ENCODE measurements at places on chromosomes 16 and 17.
A peak's percentile ranks its signal among the peaks of the same experiment; 100 is the strongest.

- no peak for DNase-seq
These were observed 13.6 kb downstream of the CCDC92B start for GRCh38 chr17:2735896-2736295.

- DNase-seq, result no peak
These were observed 51.4 kb downstream of the WSB1 start for GRCh38 chr17:27345141-27345904.

GRCh38 chr17:70024253-70024652 is 50.8 kb upstream of the KCNJ16 start:
- DNase-seq, result no peak

DNA sequence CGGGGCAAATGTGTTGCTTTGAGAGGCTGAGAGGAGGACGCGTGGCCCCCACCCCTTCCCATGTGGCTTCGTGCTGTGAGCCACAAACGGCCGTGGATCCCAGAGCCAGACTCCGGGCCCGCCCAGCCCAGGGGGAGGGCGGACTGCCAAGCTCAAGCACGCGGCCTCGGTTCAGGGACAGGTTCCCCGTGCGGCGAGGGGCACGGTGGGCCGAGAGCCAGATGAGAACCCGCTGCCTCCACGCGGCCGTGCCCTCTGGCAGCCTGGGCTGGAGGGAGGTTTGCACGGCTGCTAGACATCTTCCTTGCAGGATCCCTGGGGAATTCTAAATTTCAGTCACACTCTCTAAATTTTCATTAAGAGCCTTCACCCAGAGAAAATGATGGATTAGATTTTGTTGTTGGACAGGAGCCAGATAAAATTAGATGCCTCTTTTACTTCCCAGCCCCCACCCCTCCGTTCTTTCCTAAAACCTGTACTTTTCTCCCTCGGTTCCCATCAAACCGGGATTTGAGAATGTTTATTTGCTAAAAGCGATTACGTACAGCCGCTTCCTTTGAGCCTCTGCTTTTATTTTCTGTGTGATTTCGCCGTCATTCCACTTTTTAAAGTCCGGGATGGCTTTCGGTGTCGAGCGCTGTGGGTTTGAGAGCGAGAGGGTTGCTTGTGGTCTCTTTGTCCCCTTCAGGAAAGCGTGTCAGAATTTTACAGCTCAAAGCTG is 25.0 kb upstream of the GNG13 start:
- DNase-seq, result no peak

GRCh38 chr16:29837841-29838240 is 17.6 kb downstream of the MVP start:
- no peak for DNase-seq

GRCh38 chr16:927931-928330 is 42.9 kb downstream of the LMF1 start:
- no peak for DNase-seq

DNA sequence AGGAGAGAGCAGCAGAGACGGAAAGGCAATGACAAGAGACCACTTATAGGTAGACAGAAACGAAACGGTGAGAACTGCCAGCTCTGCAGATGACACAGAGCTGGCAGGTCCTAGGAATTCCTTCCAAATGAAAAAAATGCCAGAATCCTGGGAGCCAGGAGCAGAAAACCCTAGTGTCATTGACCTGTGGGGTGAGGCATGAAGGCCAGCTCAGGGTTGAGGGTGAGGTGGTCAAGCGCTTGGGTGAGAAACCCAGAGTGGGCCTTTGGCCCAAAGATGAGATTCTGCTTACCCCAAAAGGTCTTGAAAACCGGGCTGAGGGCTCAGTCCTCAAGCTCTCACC is 9.2 kb downstream of the HIC1 start:
- no peak for DNase-seq

DNA sequence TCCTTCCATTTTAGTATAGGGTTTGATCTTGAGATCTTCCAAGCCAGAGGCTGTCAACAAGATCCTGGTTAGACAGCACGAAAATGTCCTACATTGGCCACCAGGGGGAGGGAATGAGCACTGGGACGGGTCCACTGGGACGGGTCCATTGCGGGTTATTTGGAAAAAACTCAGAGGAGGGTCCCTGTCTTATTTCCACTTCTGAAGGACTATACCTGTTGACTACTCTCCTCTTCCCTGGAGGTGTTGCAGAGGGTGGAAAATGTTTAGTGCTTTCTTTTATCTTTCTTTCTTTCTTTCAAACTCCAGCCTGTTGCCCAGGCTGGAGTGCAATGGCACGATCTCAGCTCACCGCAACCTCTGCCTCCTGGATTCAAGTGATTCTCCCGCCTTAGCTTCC is 2.5 kb downstream of the TTLL6 start:
- DNase-seq, result peak; percentile 76

DNA sequence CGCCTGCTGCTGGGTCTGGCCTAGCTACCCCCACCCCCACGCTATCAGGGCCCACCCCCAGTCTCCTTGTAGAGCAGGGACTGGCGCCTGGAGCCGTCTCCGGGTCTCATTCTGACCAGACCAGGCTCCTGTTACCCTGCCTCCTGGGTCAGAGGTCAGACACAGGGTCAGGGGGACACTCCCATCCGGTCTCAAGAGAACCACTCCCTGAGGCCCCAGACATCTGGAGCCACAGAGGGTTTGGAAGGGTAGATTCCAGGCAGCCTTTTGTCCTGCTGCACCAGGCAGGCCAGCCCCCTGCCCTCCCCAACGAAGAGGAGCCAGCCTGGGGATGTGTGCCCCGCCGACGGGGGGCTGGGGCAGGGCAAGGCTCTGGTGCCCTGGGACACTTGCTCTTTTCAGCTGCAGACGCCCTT is 944 bp upstream of the WFIKKN1 start:
- no peak for DNase-seq

GRCh38 chr17:18025945-18026776 is 12.8 kb downstream of the ATPAF2 start:
- DNase-seq, result no peak

- DNase-seq, result peak; percentile 83
These were observed 6.5 kb downstream of the ABHD15 start for GRCh38 chr17:29560316-29560715.

DNA sequence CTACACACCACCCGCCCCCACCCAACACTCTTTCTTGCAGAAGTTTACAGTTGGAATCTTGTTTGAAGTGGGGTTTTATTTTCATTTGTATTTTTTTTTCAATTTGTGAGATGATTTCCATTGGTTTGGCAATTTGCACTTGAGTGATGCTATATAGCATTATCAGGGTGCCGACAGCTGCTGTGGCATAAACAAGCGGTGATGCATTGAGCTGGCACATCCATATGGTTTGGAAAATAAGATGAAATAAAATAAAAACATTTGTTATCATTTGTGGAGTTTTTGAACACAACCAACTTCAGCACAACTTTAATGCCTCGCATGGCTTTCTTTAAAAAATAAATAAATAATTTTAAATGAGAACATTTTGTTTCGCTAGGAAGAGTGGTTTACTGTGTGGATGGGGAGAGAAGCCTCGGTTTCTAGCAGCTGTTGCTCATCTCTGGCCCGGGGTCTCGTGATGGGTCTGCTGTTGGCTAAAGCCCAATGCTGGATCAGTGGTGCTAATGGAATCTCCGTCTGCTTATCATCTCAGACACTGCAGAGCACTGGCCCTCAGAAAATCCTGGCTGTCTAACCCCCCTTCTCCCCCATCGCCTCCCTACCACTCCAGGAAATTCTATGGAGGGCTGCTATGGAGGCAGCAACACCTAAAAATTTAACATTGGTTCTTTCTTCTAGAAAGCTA is 192.3 kb upstream of the MAF start:
- no peak for DNase-seq

DNA sequence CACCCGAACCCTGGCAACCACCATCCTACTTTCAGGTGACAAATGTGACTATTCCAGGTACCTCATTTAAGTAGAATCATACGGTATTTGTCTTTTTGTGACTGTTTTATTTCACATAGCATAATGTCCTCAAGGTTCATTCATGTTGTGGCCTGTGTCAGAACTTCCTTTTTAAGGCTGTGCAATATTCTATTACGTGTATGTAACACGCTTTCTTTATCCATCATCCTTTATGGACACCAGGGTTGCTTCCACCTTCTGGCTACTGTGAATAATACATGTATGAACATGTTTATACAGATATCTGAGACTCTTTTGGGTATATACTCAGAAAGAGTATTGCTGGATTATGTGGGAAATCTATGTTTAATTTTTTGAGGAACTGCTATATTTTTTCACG is 28.7 kb upstream of the RSL1D1 start:
- DNase-seq, result peak; percentile 36

DNA sequence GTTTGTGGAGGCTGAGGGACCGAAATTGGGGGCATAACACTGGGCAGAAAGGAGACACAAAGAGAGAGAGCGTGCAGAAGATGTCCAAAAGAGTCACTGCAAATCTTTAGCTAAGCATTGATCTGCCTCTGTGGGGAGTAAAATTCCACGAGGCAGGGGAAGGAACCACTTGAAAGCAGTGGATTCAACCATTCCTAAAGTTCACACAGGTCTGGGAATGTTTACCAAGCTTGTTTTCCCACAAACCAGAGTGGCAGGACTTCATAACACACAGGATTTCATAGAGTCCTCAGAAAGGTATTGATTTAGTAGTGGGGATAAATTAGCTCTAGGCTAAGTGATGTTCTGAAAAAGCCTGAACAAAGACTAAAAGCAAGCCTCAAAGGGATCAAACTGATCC is 66.1 kb upstream of the RPL38 start:
- DNase-seq, result no peak

GRCh38 chr17:75808905-75809621 is 24.5 kb downstream of the UNK start:
- no peak for DNase-seq

GRCh38 chr17:80119271-80119791 is 17.9 kb downstream of the GAA start:
- DNase-seq, result no peak

DNA sequence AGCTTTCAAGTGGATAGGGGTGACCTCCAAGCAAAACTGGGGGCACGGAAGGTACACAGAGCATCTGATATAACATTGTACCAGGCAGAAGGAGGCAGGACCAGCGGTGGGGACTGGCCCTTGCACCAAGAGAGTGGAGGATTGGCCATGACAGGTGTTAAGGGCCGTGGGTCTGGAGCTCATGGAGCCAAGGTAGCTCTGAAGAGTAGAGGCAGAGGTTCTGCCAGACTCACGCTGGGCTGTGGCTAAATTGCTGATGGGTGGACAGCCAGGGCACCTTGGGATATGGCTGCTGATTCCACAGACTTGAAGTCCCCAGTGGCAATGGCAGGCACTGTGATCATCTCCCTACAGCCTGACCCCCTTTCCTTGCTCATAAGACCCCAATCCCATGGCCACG is 65.9 kb upstream of the NKD1 start:
- no peak for DNase-seq

DNA sequence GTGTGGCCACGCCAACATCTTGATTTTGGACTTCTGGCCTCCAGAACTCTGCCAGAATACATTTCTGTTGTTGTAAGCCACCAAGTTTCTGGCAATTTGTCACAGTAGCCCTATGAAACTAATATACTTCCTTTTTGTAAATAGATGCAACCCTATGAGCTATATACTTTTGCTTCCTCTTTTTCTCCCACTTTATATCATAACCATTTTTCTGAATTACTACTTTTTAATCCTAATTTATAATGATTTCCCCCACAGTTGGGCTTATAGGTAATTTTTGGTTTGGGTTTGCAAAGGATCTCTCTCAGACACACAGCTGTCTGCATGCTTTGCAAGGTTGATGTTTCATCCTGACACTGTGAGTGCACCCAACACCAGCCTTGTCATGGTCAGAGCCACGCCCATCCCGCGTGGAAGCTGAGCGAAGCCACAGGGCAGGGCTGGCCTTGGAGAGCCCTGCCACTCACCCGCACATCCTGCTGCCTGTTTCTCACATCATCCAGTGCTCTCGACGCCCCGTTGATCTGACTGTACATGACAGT is 5.8 kb downstream of the TRIM25 start:
- DNase-seq, result peak; percentile 85

DNA sequence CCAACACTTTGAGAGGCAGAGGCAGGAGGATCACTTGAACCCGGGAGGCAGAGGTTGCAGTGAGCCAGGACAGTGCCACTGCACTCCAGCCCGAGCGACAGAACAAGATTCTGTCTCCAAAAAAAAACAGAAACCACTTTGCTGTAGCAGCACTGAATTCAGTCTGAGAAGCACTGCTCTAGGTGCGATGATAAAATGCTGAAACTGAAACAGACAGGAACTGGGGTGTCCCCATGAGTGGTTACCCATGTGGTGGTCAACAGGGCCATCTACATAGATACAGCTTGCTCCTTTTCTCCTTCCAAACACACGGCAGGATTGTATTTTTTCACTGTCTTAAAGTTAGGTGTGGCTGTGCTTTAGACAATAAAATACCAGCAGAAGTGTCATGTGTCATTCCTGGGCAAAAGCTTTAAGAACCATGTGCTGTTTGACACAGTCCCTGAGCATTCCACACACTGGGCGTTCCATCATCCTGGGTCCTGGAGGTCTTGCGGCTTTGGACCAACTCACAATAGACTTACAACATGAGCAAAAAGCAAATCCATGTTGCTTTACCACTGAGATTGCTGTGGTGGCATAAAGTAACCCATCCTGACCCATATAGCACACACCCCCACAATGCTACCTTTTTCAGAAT is 11.5 kb downstream of the GAS7 start:
- DNase-seq, result no peak

- no peak for DNase-seq
These were observed 27.8 kb upstream of the CDR2 start for GRCh38 chr16:22402191-22402590.

DNA sequence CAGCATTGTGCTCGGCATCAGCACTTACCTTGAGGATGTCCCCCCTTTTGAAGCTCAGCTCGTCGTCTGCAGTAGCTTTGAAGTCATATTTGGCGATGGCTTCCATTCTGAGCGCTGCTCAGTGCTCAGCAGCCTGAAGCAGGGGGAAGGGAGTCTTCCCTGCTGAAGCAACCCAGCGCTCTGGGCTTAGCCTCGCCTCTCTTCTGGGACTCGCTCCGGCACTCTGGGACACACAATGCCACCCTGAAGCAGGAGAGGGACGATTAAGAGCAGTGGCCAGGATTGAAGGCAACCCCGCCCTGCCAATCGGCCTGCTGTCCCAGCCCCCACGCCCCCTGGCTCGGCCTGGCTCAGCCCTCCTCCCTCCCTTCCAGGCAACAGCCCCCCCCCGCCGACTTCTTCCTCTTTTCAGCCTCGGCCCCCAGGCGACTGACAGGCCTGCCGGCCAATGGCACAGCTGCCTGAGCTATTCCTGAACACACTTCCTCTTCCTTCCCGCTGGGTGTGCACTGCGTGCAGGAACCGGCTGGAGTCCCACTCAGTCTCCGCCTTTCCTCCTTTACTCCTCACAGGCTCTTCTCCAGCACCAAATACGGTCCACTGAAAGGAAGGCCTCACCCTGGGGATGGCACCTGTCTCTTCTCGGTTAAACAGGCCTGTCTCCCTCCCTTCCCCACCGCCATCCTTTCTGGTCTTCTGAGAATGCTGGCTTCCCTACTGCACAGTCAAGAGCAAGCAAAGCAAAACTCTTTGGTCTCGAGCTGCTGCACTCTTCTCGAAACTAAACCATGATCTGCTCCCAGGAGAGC is 11.8 kb downstream of the GRB2 start:
- DNase-seq, result peak; percentile 92

GRCh38 chr16:30082545-30083090 is 6.8 kb downstream of the PPP4C start:
- no peak for DNase-seq

Data from NAMALWA (cell line).